ENCODE measurements at places on chromosomes 5 and 9.

DNA sequence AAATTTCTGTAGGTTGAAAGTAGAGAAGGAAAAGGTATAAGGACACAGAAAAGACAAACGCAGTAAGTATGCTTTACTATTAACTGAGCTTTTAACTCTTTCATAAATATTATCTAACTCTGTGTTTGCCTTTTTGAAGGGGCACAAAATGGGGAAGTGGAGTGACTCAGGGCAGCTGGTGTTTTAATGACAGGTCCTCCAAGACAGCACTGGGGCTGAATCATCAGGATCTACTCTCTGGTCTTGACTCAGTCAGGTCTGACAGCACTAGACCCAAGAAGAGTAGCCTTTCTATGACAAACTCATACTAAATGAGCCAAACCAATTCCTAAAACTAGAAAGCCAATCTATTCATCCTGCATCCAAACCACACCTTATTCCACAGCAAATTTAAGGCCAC is 102.2 kb downstream of the APTX start:
- no peak overlapping the region for H3K4me3 ChIP-seq
- H3K4me1 ChIP-seq = no peaks in the 10 kb centered on the region
- no peak for DNase-seq
- H3K27ac ChIP-seq = no peak overlapping the region

- H3K27me3 ChIP-seq = no peaks in the 10 kb centered on the region
- H3K4me3 ChIP-seq = no peak overlapping the region
- H3K36me3 ChIP-seq = peaks cover 7% of the 10 kb centered on the region
- no peak for DNase-seq
- H3K27ac ChIP-seq = no peak overlapping the region
These were observed 7.1 kb downstream of the ANP32B start for GRCh38 chr9:97990259-97990658.

DNA sequence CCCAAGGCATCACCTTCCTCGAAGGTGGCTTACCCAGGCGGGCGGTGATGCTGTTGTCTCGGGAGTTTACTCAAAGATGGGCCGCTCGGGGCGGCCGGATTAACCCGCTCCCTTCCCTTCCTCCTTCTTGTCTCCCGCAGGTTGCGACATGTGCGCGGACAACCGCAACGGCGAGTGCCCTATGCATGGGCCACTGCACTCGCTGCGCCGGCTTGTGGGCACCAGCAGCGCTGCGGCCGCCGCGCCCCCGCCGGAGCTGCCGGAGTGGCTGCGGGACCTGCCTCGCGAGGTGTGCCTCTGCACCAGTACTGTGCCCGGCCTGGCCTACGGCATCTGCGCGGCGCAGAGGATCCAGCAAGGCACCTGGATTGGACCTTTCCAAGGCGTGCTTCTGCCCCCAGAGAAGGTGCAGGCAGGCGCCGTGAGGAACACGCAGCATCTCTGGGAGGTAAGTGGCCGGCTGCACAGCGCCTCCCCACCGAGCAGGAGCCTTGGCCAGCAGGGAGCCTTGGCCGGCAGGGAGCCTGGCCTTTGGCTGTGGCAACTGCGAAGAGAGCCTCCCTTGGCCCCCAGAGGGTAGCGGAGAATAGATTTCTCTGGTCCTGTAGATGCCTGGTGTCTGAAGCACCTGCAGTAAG is 10.6 kb downstream of the PRDM6 start:
- no peak overlapping the region for H3K4me3 ChIP-seq
- H3K27me3 ChIP-seq = no peaks in the 10 kb centered on the region
- H3K27ac ChIP-seq = no peak overlapping the region
- peaks cover 13% of the 10 kb centered on the region for H3K4me1 ChIP-seq

DNA sequence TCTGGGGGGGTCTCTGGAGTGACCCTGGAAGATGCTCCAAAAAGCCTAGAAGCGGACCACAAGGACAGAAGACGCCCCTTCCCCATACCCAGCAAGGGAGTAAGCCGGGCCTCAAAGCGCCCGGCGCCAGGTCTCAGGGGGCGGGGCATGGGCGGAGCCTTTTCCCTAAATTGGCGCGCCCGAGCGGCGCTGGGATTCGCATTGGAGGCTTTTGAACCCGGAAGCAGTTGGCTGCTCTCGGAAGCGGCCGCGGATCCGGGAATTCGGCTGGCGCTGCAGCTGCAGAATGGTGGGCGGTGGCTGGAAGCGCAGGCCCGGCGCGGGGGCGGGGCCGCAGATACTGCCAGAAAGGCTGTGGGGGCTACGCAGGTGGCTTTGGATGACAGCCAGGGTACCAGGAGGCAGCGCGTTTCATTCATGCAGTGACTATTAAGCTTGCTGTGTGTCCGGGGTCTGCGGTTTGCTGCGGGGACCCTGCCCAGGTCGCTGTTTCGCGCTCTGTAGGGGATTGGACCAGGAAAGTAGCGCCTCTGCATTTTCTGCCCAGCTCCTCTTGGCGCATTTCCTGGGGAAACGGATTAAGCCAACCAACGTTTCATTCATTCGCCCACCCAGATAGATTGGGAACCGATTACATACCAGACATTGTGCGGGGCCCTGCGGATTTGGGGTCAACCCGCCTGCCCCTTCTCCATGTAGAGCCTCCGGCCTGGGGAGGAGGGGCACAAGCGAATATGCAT is 83.0 kb upstream of the FREM1 start:
- H3K27ac ChIP-seq = peak overlapping the region; percentile 12
- H3K4me1 ChIP-seq = peaks cover 5% of the 10 kb centered on the region
- H3K36me3 ChIP-seq = no peaks in the 10 kb centered on the region
- H3K27me3 ChIP-seq = peaks cover 3% of the 10 kb centered on the region

- no peak overlapping the region for H3K27ac ChIP-seq
- no peaks in the 10 kb centered on the region for H3K4me1 ChIP-seq
- no peak overlapping the region for H3K4me3 ChIP-seq
- peaks cover 3% of the 10 kb centered on the region for H3K27me3 ChIP-seq
These were observed 63.5 kb upstream of the PUM3 start for GRCh38 chr9:2907411-2907810.

- no peak overlapping the region for H3K4me3 ChIP-seq
- no peaks in the 10 kb centered on the region for H3K4me1 ChIP-seq
- DNase-seq = no peak
- no peaks in the 10 kb centered on the region for H3K27me3 ChIP-seq
- no peaks in the 10 kb centered on the region for H3K36me3 ChIP-seq
These were observed 542.4 kb downstream of the RAB3C start for GRCh38 chr5:59125011-59125961.

DNA sequence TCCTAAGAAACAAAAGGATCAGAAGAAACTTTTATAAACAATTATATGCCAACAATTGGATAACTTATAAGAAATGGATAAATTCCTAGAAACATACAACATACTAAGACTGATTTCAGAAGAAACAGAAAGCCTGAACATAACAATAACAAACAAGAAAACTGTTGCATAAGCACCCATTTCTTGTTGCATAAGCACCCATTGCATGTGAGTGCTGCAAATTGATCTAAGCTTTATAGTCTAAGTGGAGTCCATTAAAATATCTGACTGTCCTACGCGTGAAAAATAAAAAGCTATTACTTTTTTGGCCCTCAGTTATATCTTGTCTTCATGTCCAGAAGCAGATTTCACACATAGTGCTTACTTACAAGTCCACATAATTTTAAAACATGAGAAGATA is 19.3 kb downstream of the TYRP1 start:
- H3K36me3 ChIP-seq = no peaks in the 10 kb centered on the region
- DNase-seq = no peak
- no peak overlapping the region for H3K27ac ChIP-seq
- no peaks in the 10 kb centered on the region for H3K4me1 ChIP-seq

DNA sequence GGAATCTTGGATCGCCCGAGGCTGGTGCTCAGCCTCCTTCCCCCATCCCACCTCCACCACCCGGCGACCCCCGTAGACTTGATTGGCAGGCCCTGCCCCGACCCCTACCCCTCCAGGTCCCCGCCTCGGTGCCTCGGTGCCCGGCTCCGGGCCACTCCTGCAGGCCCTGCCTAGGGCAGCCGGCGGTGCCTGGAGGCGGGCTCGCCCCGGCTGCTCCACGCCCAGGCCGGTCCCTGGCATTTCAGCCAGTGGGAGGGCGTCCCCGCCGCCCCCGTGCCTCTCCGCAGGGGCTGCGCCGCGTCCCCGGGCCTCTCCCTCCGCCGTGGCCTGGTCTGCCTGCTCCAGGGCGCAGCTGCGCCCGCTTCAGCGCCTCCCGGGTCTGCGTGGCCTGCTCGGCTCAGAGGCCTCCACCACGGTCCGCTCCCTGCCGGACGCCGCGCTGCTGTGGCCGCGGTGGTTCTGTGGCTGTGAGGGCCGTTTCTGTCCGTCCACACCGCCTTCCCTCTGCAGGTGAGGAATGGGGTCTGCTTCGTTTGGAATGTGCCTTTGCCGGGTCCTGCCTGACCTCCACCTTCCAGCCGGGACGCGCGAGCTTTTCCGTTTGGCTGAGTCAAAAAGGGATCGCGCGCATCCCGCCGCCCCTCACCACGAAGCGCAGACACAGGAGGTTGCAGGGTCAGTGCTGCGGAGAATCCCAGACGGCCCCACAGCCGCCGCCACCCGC is 48.3 kb upstream of the IRX4 start:
- H3K27me3 ChIP-seq = peaks cover 2% of the 10 kb centered on the region
- no peak overlapping the region for H3K4me3 ChIP-seq
- H3K27ac ChIP-seq = no peak overlapping the region
- no peaks in the 10 kb centered on the region for H3K36me3 ChIP-seq
- DNase-seq = no peak
- H3K4me1 ChIP-seq = no peaks in the 10 kb centered on the region

- H3K4me3 ChIP-seq = peak overlapping the region; percentile 23
- no peak overlapping the region for H3K27ac ChIP-seq
- H3K4me1 ChIP-seq = peaks cover 8% of the 10 kb centered on the region
- H3K27me3 ChIP-seq = peaks cover 21% of the 10 kb centered on the region
- no peak for DNase-seq
These were observed 47.3 kb downstream of the PAX5 start for GRCh38 chr9:36986468-36987408.

DNA sequence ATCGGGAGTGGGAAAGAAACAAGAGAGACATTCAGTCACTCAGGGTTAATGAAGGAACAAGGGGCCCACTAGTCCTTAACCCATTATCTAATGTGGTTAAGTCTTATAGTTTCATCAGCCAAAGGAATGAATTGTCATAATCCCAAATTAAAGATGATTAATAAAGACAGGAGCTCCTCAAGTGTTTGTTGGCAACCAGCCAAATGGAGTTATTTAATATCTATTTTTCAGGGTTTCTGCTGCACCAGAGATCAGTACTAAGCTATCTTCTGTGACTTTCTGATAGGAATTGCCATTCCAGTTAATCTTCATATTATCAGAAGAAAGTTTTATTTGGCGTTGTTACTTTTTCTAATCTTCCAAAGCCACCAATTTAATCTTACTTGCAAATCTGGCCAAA is 34.0 kb upstream of the FCHO2 start:
- H3K4me3 ChIP-seq = no peak overlapping the region
- H3K4me1 ChIP-seq = peaks cover 3% of the 10 kb centered on the region
- no peaks in the 10 kb centered on the region for H3K36me3 ChIP-seq
- no peak for DNase-seq

GRCh38 chr5:149886060-149886459 is 58.5 kb downstream of the PDE6A start:
- H3K27ac ChIP-seq = no peak overlapping the region
- DNase-seq = no peak
- no peak overlapping the region for H3K4me3 ChIP-seq
- H3K36me3 ChIP-seq = no peaks in the 10 kb centered on the region
- H3K27me3 ChIP-seq = no peaks in the 10 kb centered on the region
